ENCODE measurements at places on chromosomes 1 and 21. TPM values are rescaled to one million over a fixed set of nuclear protein-coding genes. Genes with fewer than 3 reads are reported as not detected.

- H3K27me3 ChIP-seq = peaks cover 2% of the 10 kb centered on the region
- H3K27ac ChIP-seq = no peak overlapping the region
- peaks cover 5% of the 10 kb centered on the region for H3K4me1 ChIP-seq
- H3K4me3 ChIP-seq = no peak overlapping the region
- no peak for DNase-seq
Measured at GRCh38 chr1:228414511-228415211, 2.0 kb downstream of the TRIM17 start.

- no peaks in the 10 kb centered on the region for H3K27me3 ChIP-seq
- H3K27ac ChIP-seq = peak overlapping the region; percentile 22
- no peak for DNase-seq
Measured at GRCh38 chr1:200231787-200232231, 178.0 kb downstream of the ZNF281 start.

GRCh38 chr1:54095546-54096226 is 42.3 kb downstream of the TCEANC2 start:
- H3K4me3 ChIP-seq = no peak overlapping the region
- H3K4me1 ChIP-seq = no peaks in the 10 kb centered on the region
- no peaks in the 10 kb centered on the region for H3K27me3 ChIP-seq
- H3K27ac ChIP-seq = peak overlapping the region; percentile 38
- H3K36me3 ChIP-seq = no peaks in the 10 kb centered on the region

GRCh38 chr1:59025898-59026426 is 242.1 kb upstream of the JUN start:
- peak overlapping the region; percentile 40 for H3K27ac ChIP-seq
- no peaks in the 10 kb centered on the region for H3K27me3 ChIP-seq
- H3K36me3 ChIP-seq = no peaks in the 10 kb centered on the region
- no peak for DNase-seq
- no peak overlapping the region for H3K4me3 ChIP-seq

Gene CCDC30
- 1.5 TPM for total RNA-seq

GRCh38 chr1:151867321-151867720 is 13.8 kb upstream of the THEM5 start:
- no peak overlapping the region for H3K4me3 ChIP-seq
- no peak overlapping the region for H3K27ac ChIP-seq
- no peak for DNase-seq
- H3K4me1 ChIP-seq = no peaks in the 10 kb centered on the region

- H3K36me3 ChIP-seq = no peaks in the 10 kb centered on the region
- no peaks in the 10 kb centered on the region for H3K27me3 ChIP-seq
- H3K27ac ChIP-seq = no peak overlapping the region
- H3K4me3 ChIP-seq = no peak overlapping the region
- no peak for DNase-seq
Measured at GRCh38 chr1:24963099-24963872, 33.2 kb upstream of the RUNX3 start.

GRCh38 chr1:145692785-145693443 is 14.3 kb downstream of the PDZK1 start:
- no peaks in the 10 kb centered on the region for H3K36me3 ChIP-seq
- no peaks in the 10 kb centered on the region for H3K4me1 ChIP-seq

DNA sequence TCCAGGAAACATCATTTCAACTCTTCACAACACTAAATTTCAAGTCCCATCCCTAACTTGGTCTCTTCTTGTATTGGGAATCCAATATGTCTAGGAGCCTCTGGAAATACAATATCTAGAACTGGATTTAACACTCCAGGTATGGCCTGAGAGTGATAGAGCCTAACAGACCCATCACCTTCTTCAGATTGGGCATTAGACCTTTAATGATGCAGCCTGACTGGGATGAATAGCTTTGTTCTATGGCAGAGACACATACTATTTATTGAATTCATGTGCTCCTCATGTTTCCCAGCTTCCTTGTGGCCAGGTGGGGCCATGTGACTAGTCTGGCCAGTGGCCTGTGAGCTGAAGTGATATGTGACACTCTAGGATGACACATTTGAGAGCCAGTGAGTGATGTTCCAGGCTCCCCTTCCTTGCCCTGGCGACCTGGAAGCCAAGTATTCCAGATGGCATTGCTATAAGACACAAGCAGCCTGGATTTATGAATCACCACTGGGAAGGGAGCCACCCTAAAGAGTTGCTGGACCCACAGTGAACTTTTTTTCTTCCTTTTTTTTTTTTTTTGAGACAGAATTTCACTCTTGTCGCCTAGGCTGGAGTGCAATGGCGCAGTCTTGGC is 31.0 kb upstream of the POU3F1 start:
- DNase-seq = no peak
- no peak overlapping the region for H3K27ac ChIP-seq
- H3K27me3 ChIP-seq = no peaks in the 10 kb centered on the region
- no peaks in the 10 kb centered on the region for H3K4me1 ChIP-seq

DNA sequence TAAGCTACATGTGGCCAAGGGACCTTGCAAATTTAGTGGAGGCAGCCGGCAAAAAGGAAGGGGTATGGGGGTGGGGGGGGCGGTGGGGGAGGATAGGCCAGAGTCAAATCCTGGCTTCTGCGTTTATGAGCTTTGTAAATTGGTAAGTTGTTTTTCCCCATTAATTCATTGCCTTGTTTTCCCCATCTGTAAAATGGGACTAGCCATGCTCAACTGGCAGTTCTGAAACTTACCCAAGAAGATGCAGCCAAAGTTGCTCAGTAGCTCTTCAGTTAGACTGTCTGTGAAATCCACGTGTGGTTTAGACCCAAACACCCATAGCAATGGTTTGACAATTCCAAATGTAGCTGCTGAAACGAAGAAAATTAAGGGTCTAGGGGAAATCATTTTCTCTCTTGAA is 52.3 kb upstream of the FAM89A start:
- H3K27me3 ChIP-seq = no peaks in the 10 kb centered on the region
- no peak for DNase-seq
- H3K27ac ChIP-seq = no peak overlapping the region
- no peak overlapping the region for H3K4me3 ChIP-seq
- no peaks in the 10 kb centered on the region for H3K4me1 ChIP-seq

Gene LRRC7
- not detected for total RNA-seq

Gene WDR64
- total RNA-seq = not detected

Gene PRDM15
- 11.0 TPM for total RNA-seq

Gene PDC
- total RNA-seq = not detected

Gene EVA1B
- 122 TPM for total RNA-seq

GRCh38 chr1:22685591-22686059 is 25.0 kb upstream of the EPHB2 start:
- H3K27me3 ChIP-seq = no peaks in the 10 kb centered on the region
- H3K36me3 ChIP-seq = no peaks in the 10 kb centered on the region
- H3K4me3 ChIP-seq = no peak overlapping the region
- peak; percentile 18 for DNase-seq
- no peaks in the 10 kb centered on the region for H3K4me1 ChIP-seq

DNA sequence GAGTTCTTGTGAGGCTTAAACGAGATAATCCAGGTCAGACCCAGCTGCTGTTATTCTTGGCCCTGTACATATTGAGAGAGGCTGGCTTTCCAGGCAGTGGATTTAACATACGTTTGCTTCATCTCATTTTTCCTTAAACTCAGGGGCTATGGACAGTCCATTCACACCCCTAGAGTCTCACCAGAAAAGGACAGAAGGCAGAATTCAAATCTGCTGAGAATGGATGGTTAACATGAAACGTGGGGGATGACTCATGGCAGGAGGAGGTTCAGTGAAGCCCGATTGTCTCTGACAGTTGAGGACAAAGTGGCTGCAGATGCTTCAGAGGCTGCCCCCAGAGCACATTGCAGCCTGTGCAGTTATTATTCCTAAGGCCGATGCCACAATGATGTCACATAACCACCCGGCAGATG is 39.5 kb downstream of the TGFB2 start:
- peaks cover 6% of the 10 kb centered on the region for H3K4me1 ChIP-seq
- no peak for DNase-seq
- H3K4me3 ChIP-seq = no peak overlapping the region
- no peaks in the 10 kb centered on the region for H3K36me3 ChIP-seq
- no peaks in the 10 kb centered on the region for H3K27me3 ChIP-seq

Gene FAM167B
- 1.2 TPM for total RNA-seq

DNA sequence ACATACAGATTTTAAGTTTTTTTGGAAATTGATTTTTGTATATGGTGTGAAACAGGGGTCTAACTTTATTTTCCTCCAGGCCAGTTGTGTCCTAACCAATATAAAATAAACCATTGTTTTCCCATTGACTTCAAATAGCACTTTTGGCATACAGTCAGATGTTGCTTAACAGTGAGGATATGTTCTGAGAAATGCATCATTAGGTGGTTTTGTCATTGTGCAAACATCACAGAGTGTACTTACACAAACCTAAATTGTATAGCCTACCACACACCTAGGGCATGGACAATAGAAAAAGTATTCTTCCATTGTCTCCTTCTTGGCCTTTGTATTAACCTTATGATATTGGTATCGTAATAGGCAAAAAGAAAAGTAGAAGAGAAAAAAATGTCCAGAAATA is 37.4 kb upstream of the DISP1 start:
- H3K36me3 ChIP-seq = no peaks in the 10 kb centered on the region
- no peak overlapping the region for H3K4me3 ChIP-seq
- H3K27ac ChIP-seq = no peak overlapping the region
- H3K4me1 ChIP-seq = no peaks in the 10 kb centered on the region
- DNase-seq = no peak
- H3K27me3 ChIP-seq = no peaks in the 10 kb centered on the region

- no peak overlapping the region for H3K27ac ChIP-seq
- H3K36me3 ChIP-seq = no peaks in the 10 kb centered on the region
- H3K4me3 ChIP-seq = no peak overlapping the region
- no peaks in the 10 kb centered on the region for H3K27me3 ChIP-seq
Measured at GRCh38 chr1:87392248-87393192, 63.8 kb downstream of the LMO4 start.

Measured in uterus (tissue), 4 donors.